ENCODE measurements at places on chromosomes 6 and 20. TPM values are rescaled to one million over a fixed set of nuclear protein-coding genes. Genes with fewer than 3 reads are reported as not detected.

The RGS17 gene
- total RNA-seq: 25.5 TPM

The SERPINB1 gene
- 30.8 TPM for total RNA-seq

The TNF gene
- total RNA-seq: not detected

The PTCRA gene
- not detected for total RNA-seq

The RIPPLY2 gene
- total RNA-seq: 0.29 TPM

The ENTPD6 gene
- total RNA-seq: 86.0 TPM

The WFDC5 gene
- total RNA-seq: not detected

The CDSN gene
- not detected for total RNA-seq

The SAPCD1 gene
- 1.9 TPM for total RNA-seq

Data from smooth muscle cell of trachea (primary cell).